ENCODE measurements at places on chromosomes 4 and X.

GRCh38 chrX:31551913-31552312 is 480.1 kb upstream of the FTHL17 start:
- no peak for DNase-seq

GRCh38 chr4:122285285-122285684 is 93.5 kb upstream of the ADAD1 start:
- DNase-seq = no peak

- DNase-seq = no peak
Measured at GRCh38 chrX:121433289-121433688, 385.9 kb downstream of the GLUD2 start.

GRCh38 chr4:9963328-9963727 is 58.0 kb downstream of the SLC2A9 start:
- DNase-seq = no peak

GRCh38 chrX:97490656-97491055 is 606.9 kb downstream of the RPA4 start:
- DNase-seq = no peak

DNA sequence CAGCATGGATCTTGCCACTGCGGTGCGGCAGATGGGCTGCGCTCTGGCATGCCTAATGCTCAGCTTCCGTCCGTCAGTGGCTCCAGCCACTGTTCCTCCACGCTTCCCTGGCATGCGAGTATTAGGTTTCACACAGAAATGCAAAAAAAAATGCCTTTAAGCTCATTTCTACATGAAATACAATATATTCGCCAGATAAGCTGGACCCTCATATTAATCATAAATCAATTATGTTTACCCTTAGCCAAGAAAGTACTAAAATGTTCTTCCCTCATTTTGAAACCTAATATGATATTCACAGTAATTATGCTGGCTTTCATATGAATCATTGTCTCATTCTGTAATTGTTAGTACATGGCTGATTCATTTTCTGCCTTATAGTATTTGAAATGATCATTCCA is 115.5 kb upstream of the FAM241A start:
- no peak for DNase-seq

DNA sequence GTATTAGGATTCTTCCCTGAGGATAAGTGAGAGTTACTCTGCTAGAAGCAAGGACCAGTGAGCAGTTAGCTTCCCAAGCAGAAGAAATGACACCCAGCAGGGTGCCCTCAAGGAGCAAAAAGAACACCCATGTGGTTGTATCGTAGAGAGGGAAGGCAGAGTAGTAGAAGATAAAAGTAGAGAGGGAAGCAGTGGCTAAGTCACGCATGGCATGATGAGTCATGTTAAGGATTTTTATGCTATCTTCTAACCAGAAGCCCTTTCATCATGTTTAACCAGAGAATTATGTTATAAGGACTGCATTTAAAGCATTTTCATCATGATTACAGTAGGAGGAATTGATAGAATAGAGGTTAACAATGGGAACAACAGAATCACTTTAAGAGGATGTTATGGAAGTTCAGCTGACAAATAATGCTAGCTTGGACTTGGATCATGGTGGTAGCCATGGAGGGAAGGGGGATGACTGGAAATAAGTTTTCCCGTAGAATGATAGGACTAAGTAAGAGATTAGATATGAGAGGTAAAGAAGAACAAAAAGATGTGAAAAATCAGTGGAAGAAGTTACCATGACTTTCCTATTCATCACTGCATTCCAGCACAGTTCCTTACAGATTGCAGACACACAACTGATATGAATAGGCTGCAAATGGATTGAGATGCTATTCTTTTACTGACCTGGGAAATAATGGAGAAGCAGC is 383.5 kb upstream of the INTU start:
- no peak for DNase-seq

- DNase-seq = no peak
Measured at GRCh38 chr4:6526671-6527091, 48.3 kb upstream of the MAN2B2 start.

- DNase-seq = no peak
Measured at GRCh38 chrX:134803551-134804183, 145.4 kb upstream of the PLAC1 start.

- DNase-seq = no peak
Measured at GRCh38 chrX:85244450-85245211, 840 bp downstream of the ZNF711 start.

GRCh38 chrX:45191820-45192409 is 8.8 kb downstream of the DIPK2B start:
- no peak for DNase-seq

DNA sequence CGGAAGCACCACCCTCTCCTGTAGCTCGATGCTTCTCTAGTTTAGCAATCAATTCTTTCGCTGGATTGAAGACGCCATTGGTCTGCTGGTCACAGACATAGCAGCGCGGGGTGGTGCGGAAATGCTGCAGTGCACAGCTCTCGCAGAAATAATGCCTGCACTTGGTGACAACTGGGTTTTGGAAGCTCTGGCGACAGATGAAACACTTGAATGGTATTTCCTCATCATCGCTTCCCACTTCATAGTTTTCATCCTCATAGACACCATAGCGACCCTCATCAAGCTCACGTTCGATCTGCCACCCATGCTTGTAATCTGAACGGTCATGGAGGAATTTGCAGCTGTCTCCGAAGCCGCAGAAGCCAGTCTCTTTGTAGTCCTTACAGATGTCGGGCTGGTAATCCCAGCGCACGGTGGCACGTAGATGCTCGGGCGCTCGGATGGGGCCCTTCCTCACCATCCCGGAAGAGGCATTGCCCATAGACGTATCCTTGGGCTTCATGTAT is 854 bp downstream of the RNF113A start:
- peak; percentile 18 for DNase-seq

DNA sequence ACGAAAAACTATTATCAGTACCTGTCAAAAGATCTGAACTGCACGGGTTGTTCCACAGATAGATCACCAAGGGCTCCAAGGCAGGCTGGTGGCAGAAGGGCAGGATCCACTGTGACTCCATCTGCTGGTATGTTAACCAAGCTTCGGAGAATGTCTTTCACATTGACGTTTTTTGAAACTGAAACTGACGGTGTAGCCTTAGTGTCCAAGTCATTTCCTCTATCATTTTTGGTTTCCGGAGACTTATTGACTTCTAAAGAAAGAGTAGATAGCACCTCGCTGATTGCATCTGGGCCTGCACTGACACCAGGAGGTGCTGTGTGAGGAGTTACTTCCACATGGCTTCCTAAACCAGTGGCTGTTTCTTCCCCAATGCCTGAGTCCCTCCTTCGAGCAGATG is 186.9 kb downstream of the LRBA start:
- DNase-seq = peak; percentile 42

GRCh38 chr4:112552668-112553067 is 36.7 kb upstream of the NEUROG2 start:
- no peak for DNase-seq

DNA sequence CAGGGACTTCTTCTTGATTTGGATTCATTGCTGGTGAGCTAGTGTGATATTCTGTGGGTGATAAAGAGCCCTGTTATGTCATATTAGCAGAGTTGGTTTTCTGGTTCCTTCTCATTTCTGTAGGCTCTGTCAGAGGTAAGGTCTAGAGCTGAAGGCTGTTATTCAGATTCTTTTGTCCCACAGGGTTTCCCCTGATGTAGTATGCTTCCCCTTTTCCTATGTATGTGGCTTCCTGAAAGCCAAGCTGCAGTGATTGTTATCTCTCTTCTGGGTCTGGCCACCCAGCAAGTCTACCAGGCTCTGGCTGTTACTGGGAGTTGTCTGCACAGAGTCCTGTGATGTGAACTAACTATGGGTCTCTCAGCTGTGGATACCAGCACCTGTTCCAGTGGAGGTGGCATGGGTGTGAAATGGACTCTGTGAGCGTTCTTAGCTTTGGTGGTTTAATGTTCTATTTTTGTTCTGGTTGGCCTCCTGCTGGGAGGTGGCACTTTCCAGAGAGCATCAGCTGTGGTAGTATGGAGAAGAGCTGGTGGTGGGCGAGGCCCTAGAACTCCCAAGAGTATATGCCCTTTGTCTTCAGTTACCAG is 373.7 kb downstream of the AR start:
- no peak for DNase-seq

- DNase-seq = no peak
Measured at GRCh38 chr4:659851-660250, 14.2 kb downstream of the ATP5ME start.

DNA sequence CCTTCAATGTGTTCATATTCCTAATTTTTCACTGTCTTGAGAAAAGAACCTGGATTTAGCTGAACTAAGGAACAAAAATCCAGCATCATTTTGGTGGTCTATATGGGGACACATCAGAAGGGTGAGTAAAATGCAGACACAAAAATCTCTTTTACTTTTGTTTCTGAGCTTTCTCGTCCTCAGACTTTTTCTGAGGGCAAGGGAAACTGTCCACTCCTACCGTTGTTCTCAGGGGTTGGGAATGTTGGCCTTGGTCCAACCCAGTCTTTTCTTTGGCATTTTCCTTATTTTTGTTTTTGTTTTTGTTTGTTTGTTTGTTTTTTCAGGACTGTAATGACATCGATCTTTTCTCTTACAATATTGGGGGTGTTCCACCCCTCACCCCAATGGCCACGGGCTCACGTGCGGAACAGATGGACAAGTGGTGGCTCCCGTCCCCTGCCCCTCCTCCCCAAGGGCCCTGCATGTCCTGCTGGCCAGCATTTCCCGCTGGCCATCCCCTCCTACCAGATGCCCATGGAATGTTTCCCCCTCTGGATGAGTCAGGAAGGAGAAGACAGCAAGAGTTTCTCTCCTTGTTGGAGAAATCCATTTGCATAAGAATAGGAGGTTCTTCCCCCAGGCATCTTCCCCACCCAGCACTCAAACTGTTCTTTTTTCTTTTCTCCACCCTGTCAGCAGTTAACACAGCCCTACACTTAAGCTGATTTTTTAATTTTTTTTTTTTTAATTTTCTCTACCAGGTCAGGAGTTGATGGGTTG is 305.4 kb upstream of the NDST4 start:
- no peak for DNase-seq

DNA sequence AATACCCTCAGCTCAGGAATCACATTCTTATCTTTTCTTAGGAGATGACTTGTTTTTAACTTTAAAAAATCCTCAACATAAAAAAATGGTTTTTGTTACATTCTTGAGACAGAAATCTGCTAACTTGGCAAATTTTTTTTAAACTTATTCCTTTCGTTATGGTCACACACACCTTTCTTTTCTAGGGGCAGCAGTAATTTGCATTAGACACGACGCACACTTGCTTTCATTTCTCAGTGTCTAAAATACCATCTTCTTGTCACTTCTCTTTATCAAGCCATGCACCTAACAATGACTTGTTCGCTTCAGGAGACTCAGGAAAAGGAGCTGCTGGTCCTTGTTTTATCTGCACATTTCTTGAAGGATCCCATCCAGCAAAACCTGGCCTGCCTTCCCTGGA is 112.6 kb upstream of the TBL1X start:
- DNase-seq = no peak

- no peak for DNase-seq
Measured at GRCh38 chrX:49809891-49810632, 19.0 kb upstream of the PAGE4 start.

DNA sequence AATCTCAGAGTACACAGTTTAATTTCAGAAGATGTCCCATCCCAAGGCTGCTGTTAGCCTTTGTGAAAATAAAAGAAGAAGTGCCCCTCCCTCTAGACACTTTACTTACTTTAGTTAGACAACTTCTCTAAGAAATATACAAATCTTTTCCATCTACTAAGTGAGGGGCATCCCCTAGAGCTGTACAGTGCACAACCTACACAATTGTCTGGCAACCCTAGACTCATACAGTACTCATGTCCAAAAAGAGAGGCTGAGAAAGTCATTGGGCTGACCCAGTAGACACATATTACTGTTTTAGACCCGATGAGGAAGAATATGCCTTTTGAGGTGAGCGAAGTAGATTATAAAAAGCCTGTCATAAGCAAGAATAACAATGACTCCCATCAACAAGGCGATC is 297.6 kb downstream of the IDS start:
- DNase-seq = no peak

DNA sequence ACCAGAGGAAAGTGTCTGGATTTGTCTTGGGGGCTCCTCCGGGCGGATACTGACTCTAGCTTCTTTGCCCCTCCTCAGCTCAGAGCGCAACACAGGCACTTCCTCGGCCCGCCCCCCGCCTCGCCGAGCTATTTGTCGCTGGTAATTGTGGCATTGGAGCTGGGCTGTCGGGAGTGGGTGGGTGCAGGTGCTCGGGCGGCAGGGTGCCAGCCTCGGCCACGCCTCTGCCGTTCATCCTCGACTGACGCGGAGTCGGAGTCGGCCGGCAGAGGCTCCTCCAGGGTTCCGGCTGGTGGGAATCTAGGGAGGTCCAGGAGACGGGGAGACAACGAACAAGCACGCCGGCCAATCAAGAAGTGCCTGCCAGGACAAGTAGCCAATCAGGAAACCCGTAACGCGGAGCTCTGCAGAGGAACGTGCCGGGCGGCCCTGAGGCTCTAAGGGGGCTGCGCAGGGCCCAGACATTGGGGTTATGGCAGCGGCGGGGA is 3.9 kb upstream of the SYN1 start:
- DNase-seq = no peak

DNA sequence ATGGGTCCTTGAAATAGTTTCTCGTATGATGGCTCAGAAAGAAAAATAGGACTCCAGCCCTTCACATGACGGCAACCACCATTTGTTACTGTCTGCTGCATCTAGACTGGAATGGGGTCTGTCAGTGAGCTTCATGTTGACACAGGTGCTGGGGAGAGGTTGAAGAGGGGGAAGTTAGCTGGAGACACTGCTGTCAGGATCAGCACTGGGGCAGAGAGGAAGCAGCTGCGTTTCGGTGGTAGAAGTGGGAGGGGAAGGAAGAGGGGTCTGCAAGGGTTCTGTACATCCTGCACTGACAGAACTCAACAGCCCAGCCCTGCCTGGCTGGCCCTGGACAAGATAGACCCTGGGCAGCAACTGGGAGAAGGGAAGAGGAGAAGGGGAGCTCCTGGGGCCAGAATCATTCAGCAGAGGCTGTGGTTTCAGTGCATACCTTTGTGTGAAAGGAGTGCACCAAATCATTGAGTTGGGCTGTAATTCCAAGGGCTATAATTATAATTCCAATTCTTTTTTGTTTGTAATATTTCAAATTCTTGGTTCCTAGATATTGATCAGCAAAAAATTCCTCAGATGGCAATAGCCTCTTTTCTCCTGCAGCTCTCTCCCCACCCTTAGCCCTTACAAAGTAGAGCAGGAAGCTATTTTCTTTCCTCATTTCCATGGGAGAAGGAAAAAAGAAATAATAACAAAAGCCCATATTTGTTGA is 119.4 kb upstream of the C1GALT1C1 start:
- DNase-seq = no peak

DNA sequence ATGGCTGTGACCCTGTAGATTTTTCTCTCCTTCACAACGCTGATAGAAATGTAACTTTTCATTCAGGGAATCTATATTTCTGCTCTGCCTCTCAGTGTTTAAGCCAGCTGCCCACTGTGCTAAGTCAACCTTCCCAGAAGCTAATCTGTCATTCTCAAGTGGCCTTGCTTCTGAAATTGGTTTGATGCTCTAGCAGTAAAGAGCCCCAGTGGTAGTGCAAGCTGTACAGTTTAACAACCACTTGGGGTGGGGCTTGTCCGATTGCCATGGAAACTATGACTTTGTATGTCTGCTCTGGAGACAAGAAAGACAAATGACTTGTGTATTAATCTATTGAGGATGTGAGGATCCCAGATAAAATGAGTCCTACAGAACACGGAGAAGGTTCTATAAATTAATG is 620.9 kb upstream of the GALNT7 start:
- DNase-seq = no peak

- no peak for DNase-seq
Measured at GRCh38 chrX:39667736-39668482, 429.8 kb downstream of the BCOR start.
